ENCODE measurements at places on chromosomes 16 and 17.

GRCh38 chr16:55436587-55436986 is 42.4 kb upstream of the MMP2 start:
- no peak for DNase-seq

DNA sequence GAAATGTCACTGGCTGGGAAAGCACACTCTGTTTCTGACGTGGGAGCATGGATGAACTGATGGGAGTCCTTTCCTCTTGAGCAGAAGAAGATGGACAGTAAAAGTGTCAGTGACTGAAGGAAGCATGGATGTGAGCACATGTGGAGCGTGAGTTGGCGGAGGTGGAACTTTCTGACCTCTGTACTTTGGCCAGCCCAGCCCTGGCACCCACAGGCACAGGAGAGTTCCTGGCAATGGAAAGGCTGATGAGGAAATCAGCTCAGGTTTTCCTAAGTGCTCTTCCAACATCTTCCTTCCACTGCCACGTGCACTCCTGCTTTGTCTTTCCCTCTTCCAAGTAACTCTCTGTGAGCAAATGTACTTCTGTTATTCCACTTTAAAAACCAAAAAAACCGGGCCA is 276.8 kb downstream of the NTN1 start:
- no peak for DNase-seq

GRCh38 chr16:160691-161190 is 5.0 kb upstream of the HBM start:
- DNase-seq: no peak

GRCh38 chr17:50076591-50077235 is 18.4 kb upstream of the PDK2 start:
- no peak for DNase-seq

DNA sequence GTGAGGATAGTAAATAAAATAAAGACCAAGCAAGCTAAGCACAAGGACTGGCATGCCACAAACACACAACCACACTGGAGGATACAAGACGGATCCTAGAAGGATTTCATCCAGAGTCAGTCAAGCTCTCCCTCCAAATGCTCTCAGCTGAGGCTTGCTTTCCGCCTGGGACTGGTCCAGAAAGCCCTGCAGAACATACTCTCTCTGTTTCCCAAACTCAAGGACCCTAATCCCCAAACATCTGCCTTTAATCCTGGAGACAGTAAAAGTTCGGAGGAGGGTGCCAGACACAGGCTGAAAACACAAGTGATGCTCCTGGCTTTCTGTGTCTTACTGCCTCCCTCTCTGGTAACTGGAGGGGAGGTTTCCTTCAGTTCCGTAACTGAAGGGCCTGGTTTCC is 5.3 kb upstream of the HSD11B2 start:
- DNase-seq: no peak

DNA sequence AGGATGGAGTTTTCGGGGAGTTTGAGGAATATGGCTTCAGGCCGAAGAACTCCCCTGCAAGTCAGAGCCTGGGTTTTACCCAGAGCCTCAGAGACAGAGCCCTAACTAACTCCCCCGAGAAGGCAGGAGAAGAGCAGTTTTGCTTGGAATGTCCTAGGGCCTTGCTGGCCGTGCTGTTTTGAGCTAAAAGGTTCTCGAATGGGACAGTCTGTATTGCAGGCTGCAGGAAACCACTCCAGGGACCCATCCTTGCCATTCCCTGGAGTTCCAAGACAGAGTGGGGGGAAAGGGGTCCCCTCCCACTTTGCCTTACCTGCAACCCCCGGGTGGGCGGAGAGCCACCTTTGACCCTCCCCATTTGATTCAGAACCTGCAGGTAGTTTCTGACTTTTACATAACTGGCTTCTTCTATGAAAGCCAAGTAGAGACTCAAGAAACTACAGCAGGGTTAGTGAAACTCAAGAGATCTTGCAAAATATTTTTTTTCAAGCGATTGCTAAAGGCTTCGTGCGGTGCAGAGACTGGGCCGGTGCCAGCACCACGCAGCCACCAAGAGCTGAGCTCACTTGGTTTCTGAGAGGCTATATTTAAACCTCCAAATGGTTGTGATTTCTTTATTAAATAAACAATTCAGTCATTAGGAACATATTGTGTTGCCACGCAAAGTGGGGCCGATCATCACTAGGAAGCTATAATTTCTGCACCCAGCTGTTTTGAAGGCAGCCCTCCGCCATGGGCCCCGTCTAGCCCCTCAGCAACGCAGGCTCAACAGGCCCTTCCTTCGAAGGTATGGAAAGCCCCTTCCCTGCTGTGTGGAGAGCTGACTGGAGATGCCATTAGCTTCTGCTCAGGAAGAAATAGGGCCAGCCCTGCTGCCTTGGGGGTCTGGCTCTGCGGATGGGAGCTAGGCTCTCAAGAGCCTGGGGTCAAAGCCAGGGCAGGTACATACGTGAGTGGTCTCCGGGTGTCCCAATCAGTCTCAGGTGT is 223.0 kb downstream of the NTN1 start:
- DNase-seq: no peak

- DNase-seq: no peak
Observed at GRCh38 chr17:29041571-29041970, 1.4 kb upstream of the PIPOX start.

GRCh38 chr17:59680314-59680713 is 26.9 kb downstream of the PTRH2 start:
- no peak for DNase-seq

- DNase-seq: no peak
Observed at GRCh38 chr17:4332296-4332970, 34.0 kb downstream of the UBE2G1 start.

DNA sequence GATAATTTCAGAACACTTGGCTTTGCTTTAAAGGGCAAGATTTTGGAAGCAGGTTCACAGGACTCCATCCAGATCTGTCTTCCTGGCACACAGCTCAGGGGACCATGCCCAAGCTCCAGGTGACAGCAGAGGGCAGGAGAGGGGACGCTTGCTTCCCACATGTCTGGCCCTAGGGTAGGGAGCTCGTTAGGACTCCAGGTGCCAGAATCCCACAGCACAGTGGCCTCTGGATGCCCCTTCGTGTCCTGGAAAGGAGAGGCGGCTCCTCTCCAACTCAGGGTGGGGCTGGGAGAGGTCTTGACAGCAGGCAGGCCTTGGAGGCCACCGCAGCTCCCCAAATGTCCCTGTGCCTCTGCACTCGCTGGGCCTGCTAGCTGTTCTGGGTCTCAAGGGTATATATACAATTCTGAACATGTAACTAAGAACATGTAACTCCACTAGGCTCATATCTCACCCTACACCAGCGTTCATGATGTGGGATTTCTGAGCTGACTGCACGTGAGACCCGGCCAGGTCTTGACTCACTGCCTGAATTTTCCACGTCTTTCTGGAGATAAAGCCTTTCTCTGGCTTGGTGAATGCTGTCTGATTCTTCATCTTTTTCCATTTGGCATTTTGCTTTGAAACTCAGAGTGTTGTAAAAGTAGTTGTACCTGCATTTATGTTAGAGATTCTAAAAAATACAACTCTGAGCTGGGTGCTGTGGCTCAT is 52.8 kb downstream of the MARCHF10 start:
- no peak for DNase-seq

- no peak for DNase-seq
Observed at GRCh38 chr16:7397901-7398300, 65.3 kb downstream of the RBFOX1 start.

- DNase-seq: no peak
Observed at GRCh38 chr17:16513873-16514272, 21.9 kb upstream of the LRRC75A start.

DNA sequence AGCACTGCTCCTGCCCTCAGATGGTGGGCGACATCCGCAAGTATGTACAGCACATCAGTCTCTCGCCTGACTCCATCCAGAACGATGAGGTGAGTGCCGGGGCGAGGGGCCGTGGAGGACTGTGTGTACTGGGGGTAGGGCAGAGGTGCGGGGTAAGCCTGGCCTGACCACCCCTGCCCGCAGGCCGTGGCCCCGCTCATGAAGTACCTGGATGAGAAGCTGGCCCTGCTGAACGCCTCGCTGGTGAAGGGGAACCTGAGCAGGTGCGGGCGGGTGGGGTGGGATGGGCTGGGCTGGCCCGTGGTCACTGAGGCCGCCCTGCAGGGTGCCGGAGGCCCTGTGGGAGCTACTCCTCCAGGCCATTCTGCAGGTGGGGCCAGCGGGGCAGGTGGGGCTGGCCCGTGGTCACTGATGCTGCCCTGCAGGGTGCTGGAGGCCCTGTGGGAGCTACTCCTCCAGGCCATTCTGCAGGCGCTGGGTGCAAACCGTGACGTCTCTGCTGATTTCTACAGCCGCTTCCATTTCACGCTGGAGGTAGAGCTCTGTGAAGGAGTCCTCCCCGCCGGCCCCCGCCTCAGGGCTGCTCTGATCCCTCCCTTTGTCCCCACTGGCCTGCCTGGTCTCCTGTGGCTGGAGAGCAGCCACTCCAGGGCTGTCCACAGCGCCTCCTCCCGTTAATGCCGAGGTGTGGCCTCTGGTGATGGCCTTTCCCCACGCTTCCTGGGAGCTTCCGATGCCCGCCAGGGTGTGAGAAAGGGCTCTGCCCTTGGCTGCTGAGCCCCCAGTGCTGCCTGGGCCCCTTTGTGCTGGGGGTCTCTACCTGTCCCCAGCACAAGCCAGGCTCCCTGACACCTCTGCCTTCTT is 5.0 kb downstream of the TSR3 start:
- DNase-seq: no peak

GRCh38 chr17:69141431-69142174 is at the start of gene ABCA6:
ABCA6 (minus strand) TSS chr17:69141895; CDS start chr17:69140703, 1,192 bp downstream.
- no peak for DNase-seq

DNA sequence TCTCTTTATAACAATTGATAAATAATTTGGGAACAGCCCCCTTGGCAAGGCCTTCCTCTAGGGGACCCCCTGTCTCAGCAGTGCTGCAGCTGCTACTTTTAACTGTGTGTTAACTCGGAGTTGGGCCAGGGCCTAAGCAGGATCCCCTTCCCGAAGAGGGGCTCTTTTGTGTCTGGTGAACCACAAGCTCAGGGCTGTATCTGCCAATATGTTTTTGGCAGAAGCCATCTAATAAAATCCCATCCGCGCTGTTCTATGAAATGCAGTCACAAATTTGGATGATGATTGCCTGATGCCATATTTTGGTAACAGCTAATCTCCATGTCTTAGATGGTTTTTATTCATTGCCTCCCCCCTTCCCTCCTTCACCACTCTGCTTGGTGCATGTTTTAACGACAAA is 267.7 kb downstream of the FTO start:
- DNase-seq: no peak

- no peak for DNase-seq
Observed at GRCh38 chr17:45888392-45888791, 6.0 kb upstream of the MAPT start.

DNA sequence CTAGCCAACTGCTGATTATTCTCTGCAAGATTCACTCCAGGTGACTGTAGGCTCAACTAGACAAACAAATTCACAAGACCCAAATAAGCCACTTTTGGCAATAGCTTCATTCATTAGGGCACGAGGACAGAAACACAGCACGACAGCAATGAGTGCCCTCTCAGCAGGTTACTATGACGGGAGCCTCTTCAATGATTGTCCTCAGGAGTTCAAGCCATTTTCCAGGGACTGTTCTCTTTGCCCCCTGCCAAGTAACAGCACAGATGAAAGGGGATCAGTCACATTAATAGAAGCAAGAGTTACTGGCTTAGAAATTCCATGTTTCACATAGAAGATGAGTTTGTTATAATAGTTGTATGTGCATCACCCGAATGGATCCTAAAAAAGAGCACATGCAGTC is 712.2 kb downstream of the CDH8 start:
- no peak for DNase-seq

DNA sequence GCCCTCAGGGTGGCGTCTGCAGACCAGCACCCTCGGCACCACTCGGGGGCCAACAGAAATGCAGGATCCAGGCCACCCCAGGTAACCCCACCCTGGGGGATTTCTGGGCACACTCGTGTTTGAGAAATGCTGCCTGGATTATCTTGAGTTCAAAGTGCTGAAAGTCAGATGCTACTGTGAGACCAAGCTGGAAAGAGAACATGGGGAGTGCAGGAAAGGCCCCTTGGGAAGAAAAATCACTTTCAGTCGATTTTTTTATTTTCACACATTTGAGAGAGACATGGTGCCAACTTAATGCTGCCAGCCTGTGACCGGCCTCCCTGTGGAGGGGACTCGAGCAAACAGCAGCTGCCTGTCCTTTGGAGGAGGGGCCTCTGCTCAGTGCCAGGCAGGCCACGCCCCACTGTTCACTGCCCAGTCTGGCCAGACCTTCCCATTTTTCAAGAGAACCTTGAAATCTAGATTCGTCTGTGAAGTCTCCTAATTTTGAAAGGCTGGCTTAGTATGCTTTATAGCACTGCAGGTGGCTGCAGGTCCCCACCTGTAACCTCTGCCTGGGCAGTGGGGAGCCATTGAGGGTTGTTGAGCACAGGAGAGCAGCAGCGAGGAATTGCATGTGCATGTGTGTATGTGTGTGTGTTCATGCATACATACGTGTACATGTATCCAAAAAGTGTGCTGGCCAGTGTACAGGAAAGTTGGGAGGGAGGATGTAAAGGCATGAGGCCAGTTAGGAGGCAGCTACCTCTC is 70.7 kb upstream of the PLCG2 start:
- DNase-seq: no peak

GRCh38 chr16:67562526-67562917 is at the start of gene CTCF:
CTCF (plus strand) TSS chr16:67562526; CDS start chr16:67610833, 48,307 bp downstream.
- peak; percentile 81 for DNase-seq

- DNase-seq: no peak
Observed at GRCh38 chr16:73033271-73033998, 14.5 kb downstream of the ZFHX3 start.

DNA sequence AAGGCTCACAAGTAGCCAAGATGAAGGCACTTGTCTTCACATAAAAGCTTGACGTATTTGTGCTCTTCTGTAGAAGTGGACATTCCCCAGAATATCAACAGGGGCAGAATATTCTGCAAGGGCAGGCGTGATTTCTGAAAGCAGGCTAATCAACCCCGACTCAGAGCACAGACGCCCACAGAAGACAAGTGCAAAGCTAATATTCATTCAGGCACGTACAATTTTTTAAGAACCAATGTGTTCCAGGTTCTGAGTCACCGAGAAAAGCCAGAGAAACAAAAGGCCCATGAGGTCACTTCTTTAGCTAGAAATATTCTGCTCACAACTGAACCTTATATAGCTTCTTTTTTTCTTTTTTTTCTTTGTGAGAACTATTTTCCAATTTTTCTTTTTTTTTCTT is 121.6 kb downstream of the DNAH9 start:
- no peak for DNase-seq

- DNase-seq: no peak
Observed at GRCh38 chr17:51245535-51245934, 14.3 kb downstream of the MBTD1 start.

DNA sequence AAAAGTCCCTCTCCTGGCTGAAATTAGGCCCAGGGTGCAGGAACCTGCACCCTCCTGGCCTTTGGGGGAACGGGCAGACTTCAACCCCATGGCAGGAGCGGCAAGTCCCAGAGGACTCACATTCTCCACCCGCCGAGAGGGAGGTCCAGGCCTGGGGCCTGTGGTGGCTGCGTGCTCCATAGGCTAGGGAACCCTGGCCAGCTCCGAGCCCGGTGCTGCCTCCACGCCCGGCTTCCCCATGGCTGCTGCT is 130 bp downstream of the CCDC78 start:
- no peak for DNase-seq
